ENCODE measurements at places on chromosomes 3 and 15. TPM values are rescaled to one million over a fixed set of nuclear protein-coding genes. Genes with fewer than 3 reads are reported as not detected.

- DNase-seq: no peak
- H3K4me1 ChIP-seq: peaks cover 76% of the 10 kb centered on the region
- H3K27ac ChIP-seq: peak overlapping the region; percentile 78
These were observed 43.6 kb downstream of the ABTB1 start for GRCh38 chr3:127716384-127716783.

- no peaks in the 10 kb centered on the region for H3K4me1 ChIP-seq
- H3K27ac ChIP-seq: peak overlapping the region; percentile 95
- H3K27me3 ChIP-seq: no peaks in the 10 kb centered on the region
These were observed 36.2 kb downstream of the MRAS start for GRCh38 chr3:138384531-138384930.

- H3K27ac ChIP-seq: no peak overlapping the region
- DNase-seq: no peak
- no peak overlapping the region for H3K4me3 ChIP-seq
- no peaks in the 10 kb centered on the region for H3K27me3 ChIP-seq
These were observed 79.3 kb upstream of the OXTR start for GRCh38 chr3:8848696-8849131.

- no peaks in the 10 kb centered on the region for H3K4me1 ChIP-seq
- DNase-seq: no peak
- H3K4me3 ChIP-seq: no peak overlapping the region
- peak overlapping the region; percentile 0 for H3K27ac ChIP-seq
- no peaks in the 10 kb centered on the region for H3K27me3 ChIP-seq
- H3K36me3 ChIP-seq: no peaks in the 10 kb centered on the region
These were observed 154.2 kb downstream of the TIGIT start for GRCh38 chr3:114447950-114448479.

- no peaks in the 10 kb centered on the region for H3K27me3 ChIP-seq
- no peak for DNase-seq
- H3K27ac ChIP-seq: peak overlapping the region; percentile 96
- no peaks in the 10 kb centered on the region for H3K36me3 ChIP-seq
- H3K4me1 ChIP-seq: peaks cover 47% of the 10 kb centered on the region
These were observed 461 bp downstream of the COPB2 start for GRCh38 chr3:139388821-139389551.

DNA sequence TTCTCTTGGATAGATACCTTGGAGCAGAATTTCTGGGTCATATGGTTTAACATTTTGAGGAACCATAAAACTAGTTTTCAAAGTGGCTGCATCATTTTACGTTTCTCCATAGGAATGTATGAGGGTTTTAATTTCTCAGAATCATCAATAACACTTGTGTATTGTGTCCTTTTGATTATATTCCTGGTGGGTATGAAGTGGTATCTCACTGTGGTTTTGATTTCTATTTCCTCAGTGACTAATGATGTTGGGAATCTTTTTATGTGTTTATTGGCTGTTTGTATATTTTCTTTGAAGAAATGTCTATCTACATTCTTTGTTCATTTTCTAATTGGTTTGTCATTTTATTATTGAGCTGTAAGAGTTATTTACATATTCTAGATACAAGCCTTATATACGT is 28.8 kb downstream of the CDIN1 start:
- H3K27me3 ChIP-seq: no peaks in the 10 kb centered on the region
- H3K27ac ChIP-seq: no peak overlapping the region
- H3K36me3 ChIP-seq: no peaks in the 10 kb centered on the region
- H3K4me3 ChIP-seq: no peak overlapping the region
- no peak for DNase-seq

DNA sequence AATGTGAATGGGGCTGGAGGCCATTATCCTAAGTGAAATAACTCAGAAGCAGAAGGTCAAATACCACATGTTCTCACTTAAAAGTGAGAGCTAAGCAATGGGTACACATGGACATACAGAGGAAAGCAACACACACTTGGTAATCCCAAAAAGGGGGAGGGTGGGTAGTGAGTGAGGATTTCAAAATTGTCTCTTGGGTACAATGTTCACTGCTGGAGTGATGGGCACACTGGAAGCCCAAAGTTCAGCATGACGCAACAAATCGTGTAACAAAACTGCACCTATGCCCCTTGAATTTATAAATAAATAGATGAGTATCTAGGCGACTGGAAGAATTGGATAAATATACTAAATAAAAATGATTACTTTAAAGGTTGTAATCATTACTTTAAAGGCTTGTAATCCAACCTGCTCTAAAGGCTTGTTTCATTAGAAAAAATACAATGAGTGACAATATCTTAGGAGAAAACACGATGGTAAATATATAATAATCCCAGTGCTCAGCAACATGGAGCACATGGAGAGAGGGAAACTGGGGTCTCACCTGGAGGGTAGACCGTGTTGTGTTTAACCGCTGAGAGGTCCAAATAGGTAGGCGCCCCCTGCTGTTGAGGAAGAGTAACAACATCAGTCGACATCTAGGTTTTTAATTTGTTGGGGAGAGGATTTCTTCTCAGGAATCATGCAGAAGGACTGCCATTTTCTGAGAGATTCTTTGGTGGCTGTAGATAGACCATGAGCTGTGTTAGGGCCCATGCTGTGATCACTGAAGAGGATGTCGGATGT is 78.5 kb upstream of the ROBO1 start:
- no peak overlapping the region for H3K27ac ChIP-seq
- no peaks in the 10 kb centered on the region for H3K27me3 ChIP-seq
- H3K4me3 ChIP-seq: no peak overlapping the region

- DNase-seq: no peak
- no peak overlapping the region for H3K27ac ChIP-seq
- no peak overlapping the region for H3K4me3 ChIP-seq
- H3K36me3 ChIP-seq: peaks cover 12% of the 10 kb centered on the region
These were observed 17.9 kb downstream of the EPHB3 start for GRCh38 chr3:184579513-184579912.

DNA sequence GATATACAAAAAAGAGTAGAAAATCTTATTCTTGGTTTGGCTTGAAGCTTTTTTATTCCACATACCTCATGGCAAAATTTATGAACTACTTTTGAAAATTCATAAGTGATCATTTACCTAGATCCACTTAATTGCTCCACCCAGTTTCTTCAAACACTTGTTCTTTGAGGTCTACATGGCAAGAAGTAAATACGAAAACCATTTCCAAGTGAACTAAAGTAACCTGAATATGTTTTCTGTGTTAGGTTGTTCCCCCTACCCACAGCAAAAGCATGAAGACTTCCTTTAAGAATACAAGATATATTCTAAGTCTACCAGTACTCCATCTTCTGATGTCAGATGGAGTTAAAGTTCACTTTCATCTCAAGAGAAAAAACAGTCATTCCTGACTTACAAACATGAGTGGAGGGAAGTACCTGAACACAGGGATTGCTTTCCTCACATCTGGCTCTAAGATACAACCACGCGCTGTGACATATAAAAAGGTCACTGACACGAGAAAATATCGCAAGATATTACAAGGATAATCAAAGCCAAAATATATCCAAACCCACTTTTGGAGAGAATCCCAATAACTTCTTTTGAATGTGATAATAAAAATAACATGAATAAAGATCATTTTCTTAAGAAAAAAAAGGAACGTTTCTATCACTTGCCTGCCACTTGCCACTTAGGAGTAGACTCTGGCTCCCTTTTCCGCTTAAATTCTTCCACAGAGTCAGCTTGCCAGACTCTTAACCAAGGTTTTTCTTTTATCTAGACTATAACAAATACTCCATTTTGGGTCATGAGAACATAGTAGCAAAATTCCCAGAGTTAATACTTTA is 424.5 kb downstream of the TIGIT start:
- H3K27me3 ChIP-seq: no peaks in the 10 kb centered on the region
- H3K4me1 ChIP-seq: no peaks in the 10 kb centered on the region
- no peak overlapping the region for H3K4me3 ChIP-seq

- no peak for DNase-seq
- no peak overlapping the region for H3K27ac ChIP-seq
- no peaks in the 10 kb centered on the region for H3K27me3 ChIP-seq
These were observed 199.2 kb downstream of the BCHE start for GRCh38 chr3:165638034-165638433.

- peaks cover 14% of the 10 kb centered on the region for H3K36me3 ChIP-seq
- H3K27me3 ChIP-seq: no peaks in the 10 kb centered on the region
- no peak overlapping the region for H3K4me3 ChIP-seq
- no peak overlapping the region for H3K27ac ChIP-seq
These were observed 87.5 kb upstream of the CSPG5 start for GRCh38 chr3:47666118-47666517.

DNA sequence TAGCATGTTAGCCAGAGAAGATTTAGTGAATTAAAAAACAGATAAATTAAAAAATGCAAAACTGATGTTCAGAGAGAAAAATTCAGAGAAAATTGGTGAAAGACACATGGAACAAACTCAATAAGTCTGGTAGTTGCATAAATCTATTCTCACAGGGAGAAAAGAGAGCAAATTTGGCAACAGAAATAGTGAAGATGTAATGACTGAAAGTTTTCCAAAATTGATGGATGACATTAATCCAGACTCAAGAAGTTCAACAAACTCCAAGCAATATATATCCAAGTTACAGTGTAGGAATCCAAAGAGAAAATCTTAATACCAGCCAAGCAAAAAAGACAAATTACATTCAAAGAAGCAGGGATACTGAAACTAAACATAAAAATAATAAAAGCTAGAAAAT is 302.7 kb upstream of the ARPP21 start:
- H3K4me3 ChIP-seq: no peak overlapping the region
- no peaks in the 10 kb centered on the region for H3K36me3 ChIP-seq
- H3K4me1 ChIP-seq: no peaks in the 10 kb centered on the region
- DNase-seq: no peak

DNA sequence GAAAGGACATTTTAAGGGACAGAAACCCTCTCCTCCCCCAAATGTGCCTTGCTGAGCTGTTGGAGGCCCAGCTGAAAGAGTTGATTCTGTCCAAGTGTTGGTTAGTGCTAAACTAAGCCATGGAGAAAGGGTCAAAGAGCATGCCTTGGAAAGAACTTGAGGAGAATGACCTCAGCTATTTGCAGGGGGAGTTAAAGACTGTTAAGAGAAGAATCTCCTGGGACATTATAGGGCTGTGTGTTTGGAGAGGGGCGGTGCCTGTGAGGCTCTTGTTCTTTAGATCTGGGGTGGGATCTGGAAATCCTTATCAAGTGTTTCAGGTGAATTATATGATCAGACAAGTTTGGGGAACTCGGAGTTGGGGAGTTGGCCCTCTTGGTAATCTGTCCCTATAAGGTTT is 13.0 kb downstream of the FNDC3B start:
- H3K36me3 ChIP-seq: peaks cover 11% of the 10 kb centered on the region
- no peak overlapping the region for H3K4me3 ChIP-seq
- H3K27ac ChIP-seq: no peak overlapping the region
- DNase-seq: no peak
- no peaks in the 10 kb centered on the region for H3K27me3 ChIP-seq
- H3K4me1 ChIP-seq: peaks cover 36% of the 10 kb centered on the region

GRCh38 chr3:190718097-190718496 is 144.4 kb downstream of the GMNC start:
- no peak overlapping the region for H3K27ac ChIP-seq
- H3K36me3 ChIP-seq: no peaks in the 10 kb centered on the region
- no peak overlapping the region for H3K4me3 ChIP-seq
- H3K27me3 ChIP-seq: no peaks in the 10 kb centered on the region
- DNase-seq: no peak
- no peaks in the 10 kb centered on the region for H3K4me1 ChIP-seq

The FEZF2 gene
- not detected for total RNA-seq

The EDC3 gene
- total RNA-seq: 8.3 TPM

The SLCO3A1 gene
- total RNA-seq: 27.3 TPM

The CLRN1 gene
- not detected for total RNA-seq

The ERC2 gene
- total RNA-seq: 2.9 TPM

The GRK7 gene
- not detected for total RNA-seq

The FGD5 gene
- total RNA-seq: 9.6 TPM

The AGTR1 gene
- total RNA-seq: 35.2 TPM

The NDN gene
- total RNA-seq: 51.6 TPM

All from right atrium auricular region (tissue), 2 donors.